Stimulated activated CD4-positive, alpha-beta T cell treated with anti-CD3 and anti-CD28 coated beads, TNF-alpha, amount 100 ng/mL, for 1 hour (primary cell): ENCODE measurements at places on chromosomes 2 and 18.
A peak's percentile ranks its signal among the peaks of the same experiment; 100 is the strongest.

- DNase-seq, result peak; percentile 76
Measured at GRCh38 chr2:108786354-108787215, at the start of gene CCDC138. Gene CCDC138, plus strand, starts transcription at chr2:108786771. Its CDS starts 52 bp downstream, at chr2:108786823.

- DNase-seq, result no peak
Measured at GRCh38 chr2:218229239-218229638, 12.2 kb downstream of the ARPC2 start.

DNA sequence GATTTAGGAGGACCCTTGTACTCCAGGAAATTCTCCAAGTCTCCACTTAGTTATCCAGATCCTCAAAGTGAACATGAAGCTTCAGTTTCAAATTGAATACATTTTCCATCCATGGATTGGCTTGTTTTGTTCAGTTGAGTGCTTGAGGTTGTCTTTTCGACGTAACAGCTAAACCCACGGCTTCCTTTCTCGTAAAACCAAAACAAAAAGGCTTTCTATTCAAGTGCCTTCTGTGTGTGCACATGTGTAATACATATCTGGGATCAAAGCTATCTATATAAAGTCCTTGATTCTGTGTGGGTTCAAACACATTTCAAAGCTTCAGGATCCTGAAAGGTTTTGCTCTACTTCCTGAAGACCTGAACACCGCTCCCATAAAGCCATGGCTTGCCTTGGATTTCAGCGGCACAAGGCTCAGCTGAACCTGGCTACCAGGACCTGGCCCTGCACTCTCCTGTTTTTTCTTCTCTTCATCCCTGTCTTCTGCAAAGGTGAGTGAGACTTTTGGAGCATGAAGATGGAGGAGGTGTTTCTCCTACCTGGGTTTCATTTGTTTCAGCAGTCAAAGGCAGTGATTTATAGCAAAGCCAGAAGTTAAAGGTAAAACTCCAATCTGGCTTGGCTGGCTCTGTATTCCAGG is at the start of gene CTLA4:
TSS of gene CTLA4 (plus strand) at position 211 of the 640 bp plus-strand sequence. CDS start at position 383, 172 bp downstream.
- DNase-seq, result no peak

DNA sequence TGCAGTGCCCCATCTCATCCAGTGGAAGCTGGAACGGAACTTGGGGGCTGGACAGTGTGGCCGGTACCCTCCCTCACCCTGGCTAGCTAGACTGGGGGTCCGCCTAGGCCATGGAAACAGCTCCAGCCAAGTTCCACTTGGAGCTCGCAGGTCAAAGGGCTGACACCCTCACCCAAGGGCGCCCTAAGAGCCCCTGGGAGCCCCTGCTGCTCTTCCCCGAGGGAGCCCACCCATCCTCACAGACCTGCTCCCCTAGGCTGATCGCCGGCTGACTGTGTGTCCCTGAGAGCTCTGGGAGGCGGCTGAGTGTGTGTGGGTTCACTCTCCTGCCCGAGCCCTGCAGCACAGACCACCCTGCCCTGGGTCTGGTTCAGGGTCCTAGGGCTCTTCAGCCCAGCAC is 118.2 kb upstream of the OTOS start:
- DNase-seq, result no peak

GRCh38 chr2:10297959-10298531 is 4.7 kb upstream of the HPCAL1 start:
- no peak for DNase-seq

DNA sequence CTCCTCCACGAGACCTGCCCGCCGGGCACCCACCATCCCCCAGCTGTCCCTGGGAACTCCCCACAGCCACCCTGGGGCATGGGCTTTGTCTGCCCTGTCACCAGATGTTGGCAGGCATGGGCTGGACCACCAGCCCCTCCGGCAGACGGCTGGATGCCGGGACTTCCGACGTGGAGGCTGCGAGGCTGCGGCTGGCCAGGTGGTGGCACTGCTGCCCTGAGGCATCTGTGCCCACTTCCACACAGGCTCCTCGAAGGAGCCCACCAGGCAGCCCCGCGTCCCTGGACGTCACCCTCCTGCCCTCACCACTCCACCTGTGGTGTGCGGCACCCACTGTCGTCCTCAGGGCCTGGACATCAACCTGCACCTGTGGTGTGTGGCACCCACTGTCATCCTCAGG is 319.9 kb upstream of the SALL3 start:
- DNase-seq, result peak; percentile 2
